Pulmonary artery endothelial cell (primary cell): ENCODE measurements at places on chromosomes 1 and 21. TPM values are rescaled to one million over a fixed set of nuclear protein-coding genes. Genes with fewer than 3 reads are reported as not detected.

The XCL1 gene
- not detected in 2 replicates for total RNA-seq

The FMO4 gene
- 0.86 and 0.88 TPM in 2 replicates for total RNA-seq

The FAM229A gene
- 0.53 and 0.60 TPM in 2 replicates for total RNA-seq

- DNase-seq: no peak
These were observed 2.0 kb downstream of the KCNA3 start for GRCh38 chr1:110672753-110673108.

DNA sequence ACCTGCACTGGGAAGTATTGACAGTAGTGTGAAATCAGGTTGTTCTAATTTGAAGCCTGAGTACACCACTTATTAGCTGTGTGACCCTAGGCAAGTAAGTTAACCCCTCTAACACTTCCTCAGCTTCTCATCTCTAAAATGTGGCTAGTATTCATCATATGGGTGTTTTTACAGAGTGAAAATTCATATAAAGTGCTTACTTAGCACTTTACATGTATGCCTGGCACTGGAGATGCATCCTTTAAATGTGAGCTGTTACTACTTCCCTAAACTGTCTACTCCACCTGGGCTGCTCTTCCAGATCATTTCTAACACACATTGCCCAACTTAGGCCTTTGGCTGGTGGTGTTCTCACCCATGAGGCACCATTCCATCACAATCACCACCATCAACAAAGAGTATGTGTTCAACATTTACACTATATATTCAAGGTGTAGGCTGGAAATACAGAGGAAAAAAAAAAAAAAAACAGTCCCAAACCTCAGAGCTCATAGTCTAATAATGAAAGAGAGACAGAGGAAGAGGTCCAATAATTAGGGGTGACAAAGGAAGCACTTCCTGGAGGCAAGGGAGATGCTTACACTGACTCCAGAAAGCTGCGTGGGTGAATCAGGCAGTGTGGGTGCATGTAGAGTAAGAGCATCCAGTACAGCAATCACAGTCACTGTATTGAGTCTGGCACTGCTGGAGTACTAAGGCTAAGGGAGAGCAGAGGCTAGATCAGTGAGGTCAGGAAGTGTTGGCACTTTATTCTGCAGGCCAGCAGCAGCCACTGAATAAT is 3.6 kb downstream of the STX6 start:
- DNase-seq: no peak

GRCh38 chr1:176466514-176466913 is 3.5 kb downstream of the PAPPA2 start:
- DNase-seq: no peak

DNA sequence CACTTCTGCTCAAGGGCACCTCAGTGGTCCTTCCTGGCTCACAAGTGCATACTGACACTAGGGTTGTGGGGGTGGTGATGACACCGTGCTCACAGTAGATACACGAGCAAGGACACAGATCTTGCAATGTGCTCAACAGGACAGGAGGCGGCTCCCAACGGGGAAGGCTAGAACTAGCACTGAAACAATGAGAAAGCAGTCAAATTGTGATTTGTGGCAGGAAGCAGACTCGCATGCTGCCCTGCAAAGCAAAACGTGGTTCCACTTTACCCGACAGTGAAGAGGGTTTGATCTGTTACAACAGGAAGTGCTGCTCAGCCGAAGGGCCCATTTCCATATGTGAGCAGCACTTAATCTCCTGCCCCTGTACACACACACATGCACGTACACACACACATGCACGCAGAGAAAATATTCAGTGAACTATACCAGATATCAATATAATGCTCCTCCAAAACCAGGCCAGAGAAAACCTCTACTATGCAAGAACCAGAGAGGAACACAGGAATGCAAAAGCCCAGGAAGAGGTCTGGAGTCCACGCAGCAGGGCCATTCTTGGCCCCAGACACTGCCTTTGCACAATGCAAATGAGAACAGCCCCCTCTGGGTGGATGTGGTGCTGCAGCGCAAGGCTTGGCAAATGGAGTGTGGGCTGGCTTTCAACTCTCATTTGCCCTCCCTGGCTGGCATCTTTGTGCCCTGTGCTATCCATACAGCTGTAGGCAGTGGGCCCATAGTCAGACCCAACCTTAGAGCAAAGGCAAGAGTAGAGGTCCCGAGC is 47.1 kb downstream of the KANK4 start:
- DNase-seq: no peak

- DNase-seq: no peak
These were observed at the start of gene AGRN for GRCh38 chr1:1020000-1020404. TSS of gene AGRN (plus strand) at chr1:1020120. CDS start at chr1:1020173, 53 bp downstream.
